ENCODE measurements at places on chromosomes 1 and 21. TPM values are rescaled to one million over a fixed set of nuclear protein-coding genes. Genes with fewer than 3 reads are reported as not detected.

DNA sequence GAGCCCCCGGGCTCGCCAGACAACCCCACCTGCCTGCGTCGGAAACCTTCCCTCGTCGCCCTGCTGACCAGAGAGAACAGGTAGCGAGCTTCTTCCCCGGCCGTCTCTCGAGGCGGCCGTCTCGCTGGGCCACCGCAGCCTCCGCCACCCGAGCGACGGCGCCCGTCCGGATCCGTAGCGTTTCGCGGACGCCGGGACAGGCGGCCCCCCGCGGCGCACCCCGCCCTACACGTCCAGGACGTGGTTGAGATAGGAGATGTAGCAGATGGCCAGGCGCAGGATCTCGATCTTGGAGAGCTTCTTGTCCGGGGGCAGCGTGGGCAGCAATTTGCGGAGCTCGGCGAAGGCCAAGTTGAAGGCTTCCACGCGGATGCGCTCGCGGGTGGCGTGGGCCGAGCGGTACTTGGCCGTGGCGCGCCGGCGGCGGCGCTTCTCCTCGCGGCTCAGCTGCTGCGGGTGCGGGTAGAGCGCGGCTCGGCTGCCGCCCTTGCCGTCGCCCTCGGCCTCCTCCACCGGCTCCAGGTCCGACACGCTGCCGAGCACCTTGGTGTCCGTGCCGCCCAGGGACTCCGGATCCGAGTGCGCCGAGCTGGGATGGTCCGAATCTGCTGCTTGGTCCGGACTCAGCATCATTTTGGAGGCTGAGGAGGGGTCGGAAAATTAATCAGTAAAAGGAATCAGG lies 3.0 kb downstream of the NHLH2 start:
- H3K27me3 ChIP-seq, result peaks cover 78% of the 10 kb centered on the region
- H3K4me1 ChIP-seq, result peaks cover 16% of the 10 kb centered on the region
- H3K4me3 ChIP-seq, result peak overlapping the region; percentile 30

Gene TSSK3
- 3.9 TPM for total RNA-seq

Gene CRYBG2
- total RNA-seq, result not detected

Gene CD5L
- total RNA-seq, result not detected

DNA sequence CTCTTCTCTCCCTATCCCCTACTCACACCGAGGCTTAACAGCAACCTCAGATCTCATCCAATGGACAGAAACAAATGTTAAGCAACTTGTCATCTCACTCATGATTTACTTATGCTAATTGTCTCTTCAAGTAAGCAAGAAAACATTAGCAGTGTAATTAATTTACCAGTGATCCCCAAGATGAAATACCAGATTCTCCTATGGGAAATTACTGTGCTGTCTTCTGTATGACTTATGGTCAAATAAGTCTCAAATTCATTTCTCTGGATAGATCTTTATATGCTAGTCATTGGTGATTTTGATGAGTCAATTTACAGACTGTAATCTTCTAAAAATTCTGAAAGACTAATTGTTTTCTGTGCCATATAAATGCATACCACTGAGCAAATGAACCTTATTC lies 32.9 kb upstream of the L1TD1 start:
- no peak overlapping the region for H3K4me3 ChIP-seq
- H3K4me1 ChIP-seq, result no peaks in the 10 kb centered on the region
- no peaks in the 10 kb centered on the region for H3K36me3 ChIP-seq
- no peaks in the 10 kb centered on the region for H3K27me3 ChIP-seq
- DNase-seq, result no peak
- no peak overlapping the region for H3K27ac ChIP-seq

Gene ZFP69
- 6.7 TPM for total RNA-seq

Gene MMEL1
- not detected for total RNA-seq

DNA sequence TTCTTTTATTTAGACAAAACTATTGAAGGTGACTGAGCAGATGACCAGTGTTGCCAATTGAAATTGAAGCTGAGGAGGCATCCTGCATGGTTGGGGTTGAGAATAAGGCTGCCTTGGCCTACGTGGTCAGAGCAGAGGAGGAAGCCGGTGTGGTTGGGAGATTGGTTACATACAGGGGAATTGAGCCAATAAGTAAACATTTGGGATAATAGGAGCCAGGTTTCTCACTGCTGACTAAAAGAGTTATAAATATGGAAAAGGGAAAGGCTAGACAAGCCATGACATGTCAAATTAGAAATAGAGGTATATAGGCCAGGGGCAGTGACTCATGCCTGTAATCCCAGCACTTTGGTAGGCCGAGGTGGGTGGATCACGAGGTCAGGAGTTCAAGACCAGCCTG lies 15.8 kb downstream of the SNX7 start:
- no peaks in the 10 kb centered on the region for H3K36me3 ChIP-seq
- DNase-seq, result no peak
- no peak overlapping the region for H3K27ac ChIP-seq
- H3K27me3 ChIP-seq, result no peaks in the 10 kb centered on the region

Gene HES3
- not detected for total RNA-seq

DNA sequence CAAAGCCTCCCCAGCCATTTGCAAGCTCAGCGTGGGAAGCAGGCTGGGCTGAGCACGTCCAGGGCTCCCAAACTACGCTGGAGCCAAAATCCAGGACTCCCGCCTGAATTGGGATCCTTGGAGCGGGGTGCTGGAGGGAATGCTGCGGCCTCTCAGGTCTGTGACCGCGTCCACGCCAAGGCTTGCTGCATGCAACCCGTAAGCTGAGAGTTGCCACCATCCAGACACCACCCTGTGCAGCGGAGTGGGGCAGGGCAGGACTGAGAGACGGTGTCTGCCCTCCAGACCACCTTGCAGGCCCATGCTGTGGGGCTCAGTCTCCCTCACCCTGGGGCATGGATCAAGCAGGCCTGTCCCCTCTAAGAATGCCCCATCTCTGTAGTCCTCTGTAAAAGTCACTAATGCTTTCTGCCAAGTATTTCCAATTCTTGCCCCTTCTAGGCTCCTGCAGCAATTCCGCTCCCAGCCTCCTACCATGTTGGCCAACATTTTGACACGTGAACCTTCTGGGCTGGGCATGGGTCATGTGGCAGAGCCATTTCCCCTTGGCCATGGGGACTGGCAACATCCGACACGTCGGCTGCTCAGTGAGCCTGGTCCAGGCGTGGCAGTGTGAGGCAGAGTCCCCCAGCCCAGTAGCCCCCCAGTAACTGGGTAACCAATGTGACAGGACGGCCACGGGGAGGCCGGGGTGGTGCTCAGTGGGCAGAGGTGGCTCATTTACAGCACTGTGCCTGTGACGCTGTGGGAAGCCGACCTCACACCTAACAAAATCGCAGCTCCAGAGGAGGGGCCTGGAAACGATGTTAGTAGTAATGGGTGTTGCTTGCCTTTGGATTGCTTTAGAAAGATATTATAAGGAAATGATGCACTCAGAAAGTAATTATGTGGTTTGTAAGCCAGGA lies 57.9 kb upstream of the PDE9A start:
- H3K27me3 ChIP-seq, result no peaks in the 10 kb centered on the region
- no peak for DNase-seq
- no peaks in the 10 kb centered on the region for H3K4me1 ChIP-seq
- H3K4me3 ChIP-seq, result no peak overlapping the region
- no peak overlapping the region for H3K27ac ChIP-seq
- no peaks in the 10 kb centered on the region for H3K36me3 ChIP-seq

GRCh38 chr1:187842406-187843165 lies 1013.8 kb downstream of the PLA2G4A start:
- no peaks in the 10 kb centered on the region for H3K4me1 ChIP-seq
- H3K27me3 ChIP-seq, result no peaks in the 10 kb centered on the region
- H3K36me3 ChIP-seq, result no peaks in the 10 kb centered on the region
- H3K27ac ChIP-seq, result no peak overlapping the region
- peak; percentile 17 for DNase-seq

Gene RSPO1
- total RNA-seq, result not detected

DNA sequence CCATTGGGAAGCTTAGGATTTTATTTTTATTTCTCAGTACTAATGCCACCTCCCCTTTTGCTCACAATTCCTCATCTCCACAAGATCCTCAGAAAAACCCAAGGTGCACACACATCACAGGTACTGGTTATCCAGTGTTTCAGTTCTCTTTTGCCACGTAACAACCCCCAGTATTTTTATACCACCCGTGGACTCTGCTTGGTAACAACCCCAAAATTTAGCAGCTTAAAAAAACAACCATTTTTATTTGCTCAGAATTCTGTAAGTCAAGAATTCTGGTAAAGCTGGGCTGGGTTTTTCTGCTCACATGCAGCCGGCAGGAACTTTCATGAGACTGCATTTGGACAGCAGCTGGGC lies 180.0 kb downstream of the KAZN start:
- no peaks in the 10 kb centered on the region for H3K36me3 ChIP-seq
- H3K27ac ChIP-seq, result no peak overlapping the region
- no peaks in the 10 kb centered on the region for H3K27me3 ChIP-seq

Gene GBP5
- 0.09 TPM for total RNA-seq

GRCh38 chr1:156346636-156347035 lies 8.3 kb downstream of the TSACC start:
- H3K4me1 ChIP-seq, result no peaks in the 10 kb centered on the region
- H3K27me3 ChIP-seq, result no peaks in the 10 kb centered on the region
- H3K36me3 ChIP-seq, result no peaks in the 10 kb centered on the region
- H3K4me3 ChIP-seq, result no peak overlapping the region
- no peak overlapping the region for H3K27ac ChIP-seq

GRCh38 chr1:209561532-209561931 lies 22.0 kb upstream of the CAMK1G start:
- peaks cover 6% of the 10 kb centered on the region for H3K4me1 ChIP-seq
- no peaks in the 10 kb centered on the region for H3K36me3 ChIP-seq
- no peak overlapping the region for H3K4me3 ChIP-seq
- H3K27ac ChIP-seq, result no peak overlapping the region
- DNase-seq, result no peak

Gene CLEC20A
- total RNA-seq, result not detected

DNA sequence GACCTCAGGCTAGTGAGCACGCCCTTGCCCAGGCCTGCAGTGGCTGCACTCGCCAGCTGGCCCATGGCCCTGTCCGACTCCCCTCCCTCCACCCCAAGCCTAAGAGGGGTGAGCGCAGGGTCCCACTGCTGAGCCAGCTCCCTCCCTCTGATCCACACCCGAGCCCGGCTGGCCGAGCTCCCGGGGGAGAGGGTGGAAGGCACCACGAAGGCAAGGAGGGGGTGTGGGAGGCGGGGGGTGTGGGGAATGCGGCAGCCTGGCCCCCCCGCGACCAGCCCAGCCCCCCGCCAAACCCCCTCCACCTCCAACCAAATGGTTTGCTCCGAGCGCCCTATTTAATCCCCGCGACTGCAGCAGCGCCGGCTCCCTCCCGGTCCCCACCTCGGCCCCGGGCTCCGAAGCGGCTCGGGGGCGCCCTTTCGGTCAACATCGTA lies at the start of gene CADM3:
CADM3 (plus strand) TSS at position 362 of the 434 bp plus-strand sequence. CDS start 151 bp downstream, outside the sequence.
- DNase-seq, result no peak
- no peak within 1 kb of the TSS for H3K27ac ChIP-seq
- H3K27me3 ChIP-seq, result peaks cover 98% of the 10 kb centered on the region
- H3K36me3 ChIP-seq, result no peaks in the 10 kb centered on the region

Gene SLC1A7
- not detected for total RNA-seq

GRCh38 chr21:34692458-34693020 lies 23.7 kb downstream of the CLIC6 start:
- H3K27ac ChIP-seq, result no peak overlapping the region
- no peaks in the 10 kb centered on the region for H3K4me1 ChIP-seq
- H3K27me3 ChIP-seq, result peaks cover 12% of the 10 kb centered on the region

- H3K4me1 ChIP-seq, result no peaks in the 10 kb centered on the region
- DNase-seq, result no peak
- no peaks in the 10 kb centered on the region for H3K27me3 ChIP-seq
Observed at GRCh38 chr1:193009501-193009900, 49.7 kb downstream of the UCHL5 start.

Data from A673 (cell line).